NK-92 treated with Interleukin-12 subunit alpha and Interleukin-12 subunit beta, amount 100 ng/mL, for 24 hours (cell line): ENCODE measurements at places on chromosomes 11 and 22.

DNA sequence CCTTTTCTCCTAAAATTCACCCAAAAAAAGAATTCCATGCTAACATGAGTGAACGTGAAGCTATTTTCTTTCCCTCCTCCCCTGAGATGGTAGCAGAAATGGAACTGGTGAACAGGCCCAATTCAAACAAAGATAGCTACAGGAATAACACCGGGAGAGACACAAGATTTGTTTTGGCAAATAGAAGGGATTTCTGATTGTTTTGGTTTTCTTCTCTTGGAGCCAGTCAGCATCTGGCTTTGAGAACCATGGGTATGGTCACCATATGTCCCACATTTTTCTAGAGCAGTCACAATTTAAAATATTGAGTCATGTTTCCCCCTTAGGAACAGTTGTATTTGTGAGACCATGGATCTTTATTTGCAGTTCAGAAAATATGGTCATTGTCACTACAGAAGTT, 214.1 kb downstream of the FAM76B start:
- DNase-seq, result no peak

GRCh38 chr11:75453916-75454655, 21.1 kb upstream of the KLHL35 start:
- no peak for DNase-seq

DNA sequence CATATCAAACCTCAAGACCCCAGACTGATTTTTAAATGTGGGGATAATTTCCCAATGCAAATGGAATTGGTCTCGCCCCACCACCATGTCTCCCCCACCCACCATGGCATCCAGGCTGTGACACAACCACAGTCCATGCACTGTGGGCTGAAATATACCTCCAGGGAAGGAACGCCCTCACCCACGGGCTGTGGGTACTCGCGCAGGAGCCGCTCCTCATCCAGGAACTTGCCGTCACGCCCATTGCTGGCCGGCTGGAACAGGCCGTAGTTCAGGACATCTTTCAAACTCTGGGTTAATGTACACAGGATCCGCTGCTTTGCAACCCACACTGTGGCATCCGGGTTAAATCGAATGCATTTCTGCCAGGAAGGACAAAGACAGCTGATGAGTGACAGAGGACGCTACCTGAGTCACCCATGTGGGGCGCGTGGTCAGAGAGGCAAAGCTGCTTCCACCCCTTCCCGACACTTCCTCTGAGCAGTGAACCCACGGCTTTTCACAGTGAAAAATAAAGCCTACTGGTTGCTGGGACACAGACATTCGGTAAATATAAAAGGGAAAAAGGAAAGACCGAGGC, 133.6 kb downstream of the SHANK2 start:
- no peak for DNase-seq

GRCh38 chr22:27057717-27058116, 400.3 kb downstream of the MIAT start:
- DNase-seq, result no peak

- no peak for DNase-seq
Measured at GRCh38 chr11:14073849-14074476, 111.4 kb downstream of the SPON1 start.

GRCh38 chr22:44497218-44497904, 672 bp downstream of the RTL6 start:
- DNase-seq, result no peak

DNA sequence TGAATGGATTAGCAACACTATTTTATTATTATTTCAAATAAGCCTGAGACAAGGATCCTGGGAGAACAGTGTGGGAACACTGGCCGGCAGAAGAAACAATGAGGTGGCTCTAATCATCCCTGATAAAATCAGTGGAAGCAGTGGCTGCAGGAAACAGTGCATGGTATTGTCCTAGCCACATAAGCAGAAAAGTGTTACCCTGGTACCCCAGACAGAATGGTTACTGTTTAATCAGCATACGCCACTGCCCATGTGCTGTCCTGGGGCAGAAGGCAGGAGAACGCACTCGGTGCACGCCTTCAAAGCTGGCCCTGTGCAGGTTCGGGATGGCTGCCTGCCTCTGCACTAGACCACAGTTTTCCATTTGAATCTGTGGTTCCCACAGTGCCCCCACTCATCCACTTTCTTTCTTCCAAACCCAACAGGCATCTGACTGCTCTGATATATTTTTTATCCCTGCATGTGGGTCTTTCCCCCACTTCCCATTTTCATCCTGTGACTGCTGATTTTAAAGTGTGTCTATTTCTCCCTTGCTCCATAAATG, 25.7 kb downstream of the OPCML start:
- DNase-seq, result no peak

- DNase-seq, result no peak
Measured at GRCh38 chr11:94454301-94454700, 39.3 kb downstream of the MRE11 start.

- no peak for DNase-seq
Measured at GRCh38 chr22:20657963-20658362, 116.0 kb upstream of the SERPIND1 start.

GRCh38 chr11:60528934-60529333, 13.7 kb downstream of the MS4A13 start:
- DNase-seq, result no peak

GRCh38 chr22:49021131-49021925, 806.3 kb downstream of the BRD1 start:
- DNase-seq, result no peak

- DNase-seq, result no peak
Measured at GRCh38 chr11:8097062-8097461, 16.1 kb downstream of the TUB start.

DNA sequence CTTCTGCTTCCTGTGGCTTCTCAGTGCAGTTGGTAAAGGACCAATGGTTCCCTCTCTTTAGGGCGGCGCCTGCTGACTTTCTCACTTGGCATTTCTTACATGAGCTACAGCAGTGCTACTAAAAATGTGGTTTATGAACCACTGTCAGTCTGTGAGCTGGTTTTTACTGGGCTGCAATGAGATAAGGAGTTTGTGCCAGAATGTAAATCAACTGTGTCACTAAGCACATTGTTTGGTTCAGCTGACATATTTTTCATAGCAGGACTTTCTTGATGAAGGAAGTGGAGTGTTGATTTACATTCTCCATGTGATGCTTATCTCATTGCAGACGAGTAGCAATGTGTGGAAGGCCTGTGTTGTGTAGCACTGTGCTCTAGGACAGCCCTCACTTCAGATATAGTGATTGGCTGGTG, 463.3 kb downstream of the SOX6 start:
- no peak for DNase-seq

GRCh38 chr11:102188488-102188887, 78.2 kb downstream of the YAP1 start:
- no peak for DNase-seq

DNA sequence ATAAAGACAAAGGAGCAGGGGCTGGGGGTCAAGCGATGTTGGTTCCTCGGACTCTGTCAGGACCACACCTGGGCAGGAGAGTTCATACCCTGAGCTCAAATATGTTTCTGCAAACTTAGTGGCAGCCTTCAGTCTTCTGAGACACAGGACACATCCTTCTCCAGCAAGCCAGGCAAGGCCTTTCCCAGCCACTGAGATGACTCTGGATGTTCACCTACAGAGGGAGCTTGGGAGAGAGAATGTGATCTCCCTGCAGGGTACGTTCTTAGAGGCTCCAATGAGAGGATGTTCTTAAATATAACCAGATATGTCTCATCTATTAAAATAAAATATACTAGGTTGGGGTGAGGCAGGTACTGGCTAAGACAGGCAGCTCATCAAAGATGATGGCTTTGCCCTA, 461.5 kb downstream of the OPCML start:
- no peak for DNase-seq

DNA sequence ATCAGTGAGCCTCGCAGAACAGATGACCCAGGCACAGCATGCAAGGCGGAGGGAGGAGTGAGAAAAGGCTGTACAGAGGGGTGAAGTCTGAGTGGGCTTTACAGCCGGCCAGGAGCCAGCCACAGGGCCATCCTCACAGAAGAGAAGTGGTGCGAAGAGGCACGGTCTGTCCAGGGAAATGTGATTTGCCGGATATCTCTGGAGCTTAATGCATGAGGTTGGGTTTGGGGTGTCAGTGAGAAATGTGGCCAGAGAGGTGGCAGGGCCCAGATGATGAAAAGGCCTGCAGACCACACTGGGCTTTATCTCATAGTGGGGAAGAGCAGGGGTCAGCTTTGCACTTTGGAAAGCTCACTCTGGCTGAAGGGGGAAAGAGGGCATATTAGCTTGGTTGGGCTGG, 255.2 kb downstream of the BUD13 start:
- DNase-seq, result no peak

- no peak for DNase-seq
Measured at GRCh38 chr11:111419641-111420327, 40.7 kb upstream of the POU2AF1 start.

GRCh38 chr22:50712341-50713007, 25.5 kb upstream of the ACR start:
- no peak for DNase-seq

DNA sequence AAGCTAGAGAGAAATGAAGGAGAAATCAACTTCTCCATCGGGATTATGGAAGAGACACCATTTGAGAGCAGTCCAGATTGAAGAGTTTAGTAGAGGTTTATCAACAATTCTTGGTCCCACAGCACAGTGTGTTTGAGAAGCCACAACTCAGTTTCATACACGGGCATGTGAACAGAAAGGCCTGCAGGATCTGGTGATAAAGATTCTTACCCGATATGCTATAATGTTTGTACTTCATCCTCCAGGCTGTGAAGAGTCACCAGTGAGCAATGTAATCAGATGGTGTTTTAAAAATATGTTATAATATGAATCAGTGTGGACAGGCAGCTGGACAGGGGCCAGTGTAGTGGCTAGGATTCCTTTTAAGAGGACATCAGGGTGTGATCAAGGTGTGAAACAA, 29.7 kb upstream of the VWA5A start:
- no peak for DNase-seq

DNA sequence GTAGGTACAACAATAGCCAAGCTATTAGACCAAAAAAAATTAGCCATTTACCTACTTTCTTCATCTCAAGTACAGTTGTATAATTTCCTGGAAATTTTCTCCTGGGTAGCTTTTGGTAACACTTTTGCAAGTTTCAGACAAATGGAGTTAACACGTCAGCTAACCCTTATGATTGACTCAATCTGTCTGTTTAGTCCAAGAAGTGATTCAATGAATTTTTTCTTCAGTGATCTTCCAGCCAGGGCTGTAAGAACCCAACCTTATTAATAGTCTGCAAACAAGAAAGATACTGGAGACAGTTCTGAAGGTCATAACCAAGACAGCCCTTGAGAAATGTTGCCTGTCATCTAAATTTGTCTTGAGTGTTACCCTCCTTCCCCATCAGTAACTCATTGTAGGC, 30.1 kb upstream of the FIBIN start:
- DNase-seq, result no peak

GRCh38 chr22:27786291-27786932, 15.1 kb downstream of the MN1 start:
- DNase-seq, result no peak

DNA sequence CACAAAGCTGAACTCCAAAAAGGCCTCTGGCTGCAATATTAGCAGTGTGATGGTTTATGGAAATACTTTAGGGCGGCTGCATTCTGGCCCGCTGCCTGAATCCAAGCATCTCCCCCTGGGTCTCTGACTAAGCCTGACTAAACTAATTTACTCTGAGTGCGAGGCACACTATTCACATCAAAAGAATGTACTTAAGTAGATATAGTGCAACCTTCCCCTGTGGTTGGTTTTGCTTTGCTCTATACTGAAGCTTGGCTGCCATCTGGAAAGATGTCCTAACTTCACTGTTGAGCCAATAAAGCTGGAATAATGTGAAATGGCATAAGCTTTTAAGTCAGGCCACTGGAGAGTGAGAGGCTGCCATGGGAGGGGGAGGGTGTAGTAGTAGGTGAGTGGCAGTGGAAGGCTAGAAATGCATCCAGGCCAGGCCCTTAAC, 321.6 kb downstream of the AASDHPPT start:
- no peak for DNase-seq

- DNase-seq, result no peak
Measured at GRCh38 chr11:60118338-60118737, 29.9 kb downstream of the MS4A2 start.

DNA sequence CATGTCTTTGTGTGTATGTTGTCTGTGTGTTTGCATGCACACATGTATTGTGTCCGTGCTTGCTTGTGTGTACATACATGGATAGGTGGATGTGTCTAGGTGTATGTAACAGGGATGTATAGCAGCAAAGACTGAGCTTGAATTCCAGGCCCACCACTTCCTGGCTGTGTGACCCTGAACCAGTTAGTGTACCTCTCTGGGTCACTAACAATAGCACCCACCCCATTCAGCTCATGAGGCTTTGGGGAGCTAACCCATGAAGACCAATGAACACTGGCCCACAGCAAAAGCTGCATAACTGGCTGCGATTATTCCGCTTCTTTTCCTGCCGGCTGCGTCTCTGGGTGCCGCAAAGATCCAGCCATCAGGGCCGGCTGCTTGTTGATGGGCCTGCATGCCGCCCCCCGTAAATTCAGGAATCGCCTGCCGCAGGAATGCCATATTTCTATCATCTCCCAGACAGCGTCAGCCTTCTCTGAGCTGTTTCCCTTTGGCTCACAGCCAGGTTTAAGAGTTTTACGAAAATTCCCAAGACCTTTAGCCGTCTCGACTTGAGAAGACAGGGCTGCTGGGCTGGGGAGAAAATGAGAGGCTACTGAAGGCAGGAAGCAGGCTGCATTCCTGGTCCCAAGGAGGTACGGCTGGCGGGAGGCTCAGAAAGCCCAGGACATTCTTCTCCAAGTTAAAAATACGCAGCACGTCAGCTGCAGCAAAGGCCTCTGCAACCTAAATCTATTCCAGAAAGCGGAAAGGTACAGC, 224.6 kb downstream of the MN1 start:
- no peak for DNase-seq

GRCh38 chr11:94521684-94522083, 9.4 kb downstream of the C11orf97 start:
- DNase-seq, result no peak

DNA sequence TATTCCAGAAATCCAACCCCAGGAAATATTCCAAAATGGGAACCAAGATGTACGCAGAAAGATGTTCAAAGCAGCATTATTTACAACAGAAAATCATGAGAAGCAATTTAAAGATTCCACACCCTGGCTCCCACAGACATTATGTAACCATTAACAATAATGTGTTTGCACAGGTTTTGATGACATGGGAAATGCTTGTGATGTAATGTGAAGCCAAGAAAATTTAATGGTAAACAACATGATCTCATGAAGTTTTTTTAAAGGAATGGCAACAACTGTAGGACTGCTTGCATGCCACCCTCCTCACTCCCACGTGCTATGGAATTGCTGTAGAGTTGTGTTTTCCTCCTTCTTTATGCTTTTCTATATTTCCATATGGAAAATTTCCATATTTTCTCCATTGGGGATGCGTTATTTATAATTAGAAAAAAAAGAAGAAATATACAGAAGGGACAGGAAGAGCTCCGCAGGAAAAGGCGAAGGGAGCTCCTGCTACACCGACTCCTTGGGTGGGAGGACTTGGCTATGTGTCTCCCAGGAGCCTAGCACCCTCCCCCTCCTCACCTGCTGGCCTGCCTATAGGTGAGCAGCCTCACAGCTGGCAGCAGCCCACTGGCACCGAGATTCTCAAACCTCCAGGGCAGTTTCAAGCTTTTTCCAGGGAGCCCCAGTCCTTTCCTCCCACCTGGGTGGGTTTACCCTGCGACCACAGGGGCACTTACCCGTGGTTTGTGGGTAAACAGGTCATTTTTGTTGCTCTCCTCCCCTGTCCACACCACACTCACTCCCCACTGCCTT, 20.9 kb downstream of the LRFN4 start:
- no peak for DNase-seq
